ENCODE measurements at places on chromosomes 4 and X.

GRCh38 chrX:131752493-131753198 is 208.8 kb downstream of the OR13H1 start:
- peak; percentile 65 for DNase-seq

GRCh38 chr4:44257461-44257860 is 191.1 kb downstream of the KCTD8 start:
- DNase-seq, result no peak

DNA sequence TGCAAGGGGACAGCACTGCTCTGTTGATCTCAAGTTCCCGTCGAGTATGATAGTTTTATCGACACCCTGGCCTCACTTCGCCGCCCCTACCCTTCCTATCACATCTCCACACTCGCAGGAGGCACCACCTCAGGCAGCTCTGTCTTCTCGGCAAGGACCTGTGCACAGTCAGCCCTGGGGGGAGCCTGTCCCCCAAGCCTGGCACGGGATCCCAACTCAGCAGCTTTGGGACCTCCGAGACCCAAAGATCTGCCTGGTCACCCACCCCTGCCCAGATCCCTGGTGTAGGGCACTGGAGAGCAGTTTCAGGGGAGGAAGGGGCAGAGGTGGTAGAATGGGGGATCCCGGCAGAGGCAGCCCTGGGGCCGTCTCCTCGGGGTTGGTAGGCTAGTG is 18.0 kb upstream of the UBA1 start:
- DNase-seq, result no peak

- DNase-seq, result no peak
These were observed 666.4 kb upstream of the NR3C2 start for GRCh38 chr4:149108626-149109025.

DNA sequence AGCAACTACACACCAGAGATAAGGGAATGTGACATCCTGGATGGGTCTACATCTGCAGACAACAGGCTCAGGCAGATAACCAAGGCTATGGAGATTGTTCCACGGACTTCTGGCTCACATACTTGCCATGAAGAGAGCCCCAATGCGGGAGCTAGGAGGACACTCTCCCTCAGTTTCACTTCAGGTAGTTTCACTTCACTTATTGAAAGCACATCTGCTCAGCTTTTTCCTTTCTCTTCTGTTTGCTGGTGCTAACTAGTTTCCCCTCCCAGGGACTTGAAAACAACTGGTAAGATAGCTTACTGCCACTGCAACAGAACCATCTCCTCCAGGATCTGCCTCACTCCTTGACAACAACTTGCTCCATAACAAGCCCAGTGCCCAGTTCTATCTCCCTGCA is 1.4 kb upstream of the CT47C1 start:
- DNase-seq, result no peak

GRCh38 chr4:10587697-10588096 is 96.9 kb downstream of the CLNK start:
- DNase-seq, result no peak

- DNase-seq, result no peak
These were observed 25.2 kb downstream of the MANBA start for GRCh38 chr4:102735582-102735981.

GRCh38 chrX:93461060-93461459 is 212.3 kb downstream of the NAP1L3 start:
- no peak for DNase-seq

DNA sequence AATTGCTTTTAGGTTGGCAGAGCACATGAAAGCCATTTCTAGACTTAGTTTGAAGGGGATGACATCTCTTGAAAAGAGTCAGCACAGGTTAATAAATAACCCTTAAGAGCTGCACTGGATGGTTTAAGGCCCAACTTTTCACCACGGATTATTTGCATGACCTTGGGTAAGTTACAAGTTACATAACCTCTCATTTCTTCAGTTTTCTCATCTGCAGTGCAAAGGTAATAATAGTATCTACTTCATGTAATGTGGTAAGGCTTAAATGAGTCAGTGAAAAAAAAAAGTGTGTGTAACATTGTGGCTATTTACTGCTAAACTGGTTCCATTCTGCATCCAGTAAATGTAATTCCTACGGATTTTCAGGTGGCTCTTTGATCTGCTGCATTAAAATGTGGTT is 715.8 kb downstream of the CCSER1 start:
- no peak for DNase-seq
